ENCODE measurements at places on chromosomes 5 and 9. TPM values are rescaled to one million over a fixed set of nuclear protein-coding genes. Genes with fewer than 3 reads are reported as not detected.

The CHD1 gene
- 33.7 TPM for total RNA-seq

The PCDHGA12 gene
- total RNA-seq, result 6.1 TPM

The CDX1 gene
- total RNA-seq, result not detected

The OR1N1 gene
- total RNA-seq, result not detected

The RMRP gene
- 6,728 TPM for total RNA-seq

The FLT4 gene
- total RNA-seq, result 3.2 TPM

The ZNG1F gene
- 5.0 TPM for total RNA-seq

The KLF4 gene
- 4.9 TPM for total RNA-seq

The PITX1 gene
- 2.2 TPM for total RNA-seq

The PCDHGB1 gene
- total RNA-seq, result 8.1 TPM

The SLIT3 gene
- total RNA-seq, result under 0.01 TPM

The SHROOM1 gene
- 13.4 TPM for total RNA-seq

The SARDH gene
- 52.5 TPM for total RNA-seq

The BTNL3 gene
- not detected for total RNA-seq

The MYOZ3 gene
- total RNA-seq, result under 0.01 TPM

The ARHGEF39 gene
- total RNA-seq, result 4.5 TPM

The OR1K1 gene
- total RNA-seq, result not detected

The CD74 gene
- total RNA-seq, result 2.6 TPM

The HNRNPAB gene
- total RNA-seq, result 145 TPM

The F2R gene
- 22.5 TPM for total RNA-seq

The FEM1C gene
- 19.6 TPM for total RNA-seq

The ACER2 gene
- 1.9 TPM for total RNA-seq
